GM12865 (cell line): ENCODE measurements at places on chromosomes 7 and 10.

- peak; percentile 28 for DNase-seq
These were observed 160.9 kb downstream of the REEP3 start for GRCh38 chr10:63681993-63682697.

- no peak for DNase-seq
These were observed 126.2 kb upstream of the NRP1 start for GRCh38 chr10:33460505-33461294.

DNA sequence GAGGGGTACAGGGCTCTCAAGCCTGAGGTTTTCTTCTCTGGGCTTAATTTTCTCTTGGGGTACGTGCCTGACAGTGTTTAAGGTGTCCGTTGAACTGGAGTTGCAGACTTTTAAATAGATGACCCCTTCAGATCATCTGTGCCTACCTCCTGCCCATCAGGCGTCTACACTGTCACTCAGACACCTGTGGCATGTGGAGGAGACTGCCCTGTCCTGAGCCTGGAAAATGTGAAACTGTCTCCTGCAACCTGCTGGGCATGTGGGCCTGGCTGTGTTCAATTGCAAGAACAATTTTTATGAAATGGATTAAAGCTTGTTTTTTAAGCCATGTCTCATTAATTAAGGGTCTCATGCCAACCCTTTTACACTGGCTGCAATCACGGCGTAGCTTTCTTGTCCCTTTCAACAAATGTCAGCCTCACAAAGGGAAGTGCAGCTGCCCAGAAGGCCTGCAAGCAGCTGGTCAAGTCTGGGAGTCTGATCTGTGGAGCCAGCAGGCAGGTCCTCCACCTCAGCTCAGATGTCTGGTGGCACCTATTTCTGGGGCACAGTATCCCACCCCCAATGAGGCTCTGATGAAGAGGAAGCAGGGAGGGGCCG lies 8.8 kb downstream of the ATP5MF start:
- no peak for DNase-seq

GRCh38 chr10:132646443-132647097 lies 109.0 kb downstream of the INPP5A start:
- DNase-seq = no peak

DNA sequence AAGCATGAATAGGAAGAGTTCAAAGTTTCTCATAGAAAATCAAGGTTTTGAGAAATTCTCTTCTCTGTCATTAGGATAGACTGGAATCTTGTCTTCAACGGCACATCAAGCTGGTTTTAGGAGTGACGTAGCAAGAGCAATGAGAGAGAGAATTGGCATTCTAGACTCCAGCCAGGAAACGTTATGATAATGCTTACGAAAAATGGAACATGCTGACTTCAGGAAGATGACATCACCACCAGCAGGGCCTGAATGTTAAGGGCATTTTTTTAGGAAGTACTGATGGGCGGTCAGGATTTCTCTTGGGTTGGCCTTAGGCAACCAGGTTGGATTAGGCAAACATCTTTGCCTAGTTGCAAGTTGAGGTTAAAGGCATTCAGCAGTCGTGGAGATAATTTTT lies 213.2 kb upstream of the CTBP2 start:
- no peak for DNase-seq

GRCh38 chr10:48249763-48250351 lies 24.6 kb downstream of the FRMPD2 start:
- no peak for DNase-seq

DNA sequence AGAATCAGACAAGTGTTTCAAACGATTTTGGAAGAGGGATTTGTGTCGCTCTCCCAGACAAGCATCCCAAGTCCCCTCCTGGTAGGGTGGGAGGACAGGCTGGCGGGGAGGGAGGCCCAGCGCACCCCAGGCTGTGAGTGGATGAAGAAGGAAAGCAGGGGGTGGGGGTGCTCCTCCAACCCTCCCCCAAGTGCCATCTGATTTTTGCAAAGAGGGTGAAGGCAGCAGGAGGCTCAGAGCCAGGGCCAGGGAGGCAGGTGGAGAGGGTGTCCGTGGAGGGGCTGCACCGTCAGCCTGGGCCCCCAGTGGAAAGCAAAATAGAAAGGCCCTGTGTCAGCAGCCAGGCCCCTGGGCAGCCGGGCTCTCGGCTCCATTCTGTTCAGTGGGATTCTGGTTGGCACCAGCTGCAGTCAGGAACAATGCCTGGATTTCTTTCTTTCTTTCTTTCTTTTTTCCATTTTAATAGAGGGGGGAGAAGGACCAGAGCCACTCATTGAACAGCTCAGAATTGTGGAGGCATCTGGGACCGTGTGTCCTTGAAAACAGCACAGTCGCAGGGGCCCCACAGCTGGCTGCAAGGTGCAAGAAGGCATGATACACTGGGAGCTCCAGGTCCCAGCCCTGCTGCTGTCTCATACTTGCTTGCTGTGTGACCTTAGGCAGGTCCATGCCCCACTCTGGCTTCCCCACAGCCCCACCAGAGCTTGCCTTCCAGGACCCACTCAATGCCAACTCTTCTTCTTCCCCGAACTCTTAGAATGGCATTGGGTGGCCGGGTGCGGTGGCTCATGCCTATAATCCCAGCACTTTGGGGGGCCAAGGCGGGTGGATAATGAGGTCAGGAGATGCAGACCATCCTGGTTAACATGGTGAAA lies 7.1 kb upstream of the ZMIZ1 start:
- DNase-seq = no peak

- no peak for DNase-seq
These were observed 102.5 kb downstream of the SAMD9 start for GRCh38 chr7:93015101-93015778.

DNA sequence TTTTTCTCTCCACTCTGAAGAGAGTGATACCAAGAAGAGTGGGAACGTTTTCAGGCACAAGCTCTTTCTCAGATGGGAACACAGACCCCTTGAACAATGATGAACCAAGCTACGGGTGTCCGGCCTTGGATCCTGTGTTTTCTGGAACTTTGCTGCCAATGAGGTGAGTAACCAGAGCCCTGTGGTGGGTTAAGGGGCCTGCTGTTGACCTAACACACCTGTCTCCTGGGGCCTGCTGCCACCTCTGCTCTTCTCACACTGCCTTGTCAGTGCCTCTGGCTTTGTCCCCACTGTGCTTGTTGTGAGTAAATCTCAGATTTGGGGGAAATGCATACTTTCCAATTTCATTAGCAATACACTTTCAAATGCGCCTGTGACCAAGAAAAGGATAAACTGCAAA lies 1.4 kb upstream of the PKD1L1 start:
- DNase-seq = no peak

DNA sequence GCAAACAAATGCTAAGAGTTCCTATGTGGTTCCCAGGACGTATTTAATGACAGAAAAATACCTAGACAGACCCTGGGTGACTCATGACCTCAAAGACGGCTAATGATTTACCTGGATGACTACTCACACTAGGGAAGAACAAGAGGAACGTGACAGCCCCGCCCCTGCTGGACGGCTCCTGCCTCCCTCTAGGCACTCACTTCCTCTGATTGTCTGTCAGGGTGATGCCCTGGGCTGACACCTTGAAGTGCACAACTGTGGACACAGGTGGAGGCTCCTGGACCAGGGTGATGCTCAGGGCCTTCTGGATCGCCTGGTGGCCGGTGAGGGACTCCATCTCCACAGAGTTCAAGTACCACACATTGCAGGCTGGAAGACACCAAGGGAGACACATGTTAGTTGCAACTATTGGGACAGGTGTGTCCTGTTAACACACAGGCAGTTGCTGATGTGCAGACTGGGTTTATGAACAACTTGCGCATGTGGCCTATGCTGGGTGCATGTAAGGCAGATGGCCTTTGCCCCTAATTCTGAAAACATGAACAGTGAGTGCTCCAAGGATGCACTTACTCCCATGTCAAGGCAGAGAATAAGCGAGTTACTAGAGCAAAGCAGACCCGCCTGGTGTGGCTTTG lies 298.3 kb downstream of the TNS3 start:
- no peak for DNase-seq

DNA sequence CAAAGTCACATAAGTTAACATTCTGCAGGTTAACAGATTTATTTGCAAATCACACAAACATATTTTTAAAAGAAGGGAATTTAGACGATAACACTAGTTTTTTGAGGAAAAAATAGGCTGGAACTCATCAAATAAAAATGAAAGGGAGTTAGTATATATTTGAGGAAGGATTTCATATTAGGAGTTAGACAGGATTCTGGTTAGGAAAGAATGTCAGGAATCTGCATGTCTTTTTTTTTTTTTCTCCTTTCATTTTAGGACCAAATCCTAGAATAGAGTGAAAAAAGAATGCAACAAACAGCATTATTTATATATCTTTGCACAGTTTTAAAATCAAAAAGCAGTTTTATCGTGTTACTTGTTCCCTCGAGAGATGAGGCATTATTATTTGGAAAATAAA lies 8.9 kb upstream of the TRDMT1 start:
- no peak for DNase-seq

DNA sequence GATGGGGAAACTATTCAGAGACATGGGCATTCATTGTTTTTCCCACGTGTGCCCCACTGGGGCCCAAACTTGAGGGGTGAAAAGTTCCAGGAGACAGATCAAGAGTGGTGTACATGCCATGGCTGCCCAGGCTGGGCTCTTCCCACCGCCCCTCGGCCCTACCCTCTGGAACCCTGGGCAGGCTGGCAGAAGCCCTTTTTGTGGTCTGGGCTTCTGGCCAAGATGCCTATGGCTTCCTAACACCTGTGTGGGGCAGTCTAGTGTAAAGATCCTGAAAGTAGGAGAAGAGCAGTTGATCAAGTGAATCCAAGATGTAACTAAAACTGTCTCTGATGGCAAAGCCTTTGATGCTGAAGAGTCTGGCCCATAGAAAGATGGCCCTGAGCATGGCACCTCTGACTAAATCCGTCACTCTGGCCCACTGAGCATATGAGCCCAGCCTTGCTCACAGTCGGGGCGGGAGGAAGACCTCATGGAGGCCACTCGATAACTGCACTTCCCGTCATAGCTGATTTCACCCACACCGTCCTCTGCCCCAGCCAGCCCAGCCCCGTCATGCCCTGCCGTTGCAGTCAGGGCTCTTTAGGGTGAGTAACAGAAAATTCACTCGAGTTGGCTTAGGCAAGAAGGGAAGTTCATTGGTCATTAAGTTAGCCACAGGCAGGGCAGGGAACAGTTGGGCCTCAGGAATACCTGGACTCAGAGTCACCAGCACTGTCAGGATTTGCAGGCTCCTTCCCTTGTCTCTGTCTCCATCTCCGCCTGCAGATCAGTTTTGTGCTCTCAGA lies 37.9 kb upstream of the MTPAP start:
- DNase-seq = no peak

GRCh38 chr7:55377162-55377817 lies 12.2 kb downstream of the LANCL2 start:
- DNase-seq = no peak

GRCh38 chr10:79025199-79025832 lies 43.5 kb upstream of the ZMIZ1 start:
- no peak for DNase-seq

DNA sequence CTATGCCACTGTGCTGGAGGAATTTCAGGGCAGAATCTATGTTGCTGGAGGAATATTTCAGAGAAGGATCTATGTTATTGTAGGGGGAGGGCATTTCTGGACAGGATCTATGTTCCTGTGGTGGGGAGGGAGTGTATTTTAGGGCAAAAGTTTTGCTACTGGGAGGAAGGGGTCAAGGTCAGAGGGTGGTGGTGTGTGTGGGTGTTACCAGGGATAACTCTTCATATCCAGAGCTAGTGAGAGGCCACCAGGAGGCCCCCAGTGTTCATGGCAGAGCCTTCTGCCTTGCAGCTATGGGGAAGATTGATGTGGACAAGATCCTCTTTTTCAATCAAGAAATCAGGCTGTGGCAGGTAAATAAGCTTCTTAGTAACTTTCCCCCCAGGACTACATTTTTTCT lies 2.0 kb upstream of the STRA8 start:
- DNase-seq = no peak

DNA sequence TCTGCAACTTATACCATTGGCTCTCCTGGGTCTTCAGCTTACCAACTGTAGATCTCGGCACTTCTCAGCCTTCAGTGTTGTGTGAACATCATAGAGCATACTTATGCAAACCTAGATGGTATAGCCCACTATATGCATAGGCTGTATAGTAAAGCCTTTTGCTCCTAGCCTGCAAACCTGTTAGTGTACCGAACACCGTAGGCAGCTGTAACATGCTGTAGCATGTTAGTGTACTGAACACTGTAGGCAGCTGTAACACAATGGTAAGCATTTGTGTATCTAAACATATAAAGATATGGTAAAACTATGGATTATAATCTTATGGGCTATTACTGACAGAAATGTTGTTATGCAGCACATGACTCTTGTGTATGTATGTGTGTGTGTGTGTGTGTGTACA lies 256.9 kb downstream of the WDR11 start:
- DNase-seq = no peak

DNA sequence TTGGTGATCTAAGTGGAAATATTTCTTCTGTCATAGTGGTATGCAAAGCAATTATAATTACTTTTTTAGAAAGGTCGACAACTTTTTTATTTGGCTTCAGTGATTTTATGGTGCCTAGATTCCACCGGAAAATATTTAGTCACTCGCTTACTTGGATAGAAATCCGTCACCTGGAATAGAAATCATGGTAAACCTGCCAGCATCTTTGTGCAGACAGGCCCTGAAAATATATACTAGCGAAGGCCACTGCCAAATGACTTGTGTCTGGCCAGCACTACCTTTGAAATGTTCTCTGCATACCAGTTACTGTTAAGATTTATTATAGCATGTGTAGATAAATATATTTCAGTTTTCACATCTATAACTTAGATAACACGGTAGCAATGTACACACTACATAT lies 226.4 kb downstream of the AGMO start:
- no peak for DNase-seq

DNA sequence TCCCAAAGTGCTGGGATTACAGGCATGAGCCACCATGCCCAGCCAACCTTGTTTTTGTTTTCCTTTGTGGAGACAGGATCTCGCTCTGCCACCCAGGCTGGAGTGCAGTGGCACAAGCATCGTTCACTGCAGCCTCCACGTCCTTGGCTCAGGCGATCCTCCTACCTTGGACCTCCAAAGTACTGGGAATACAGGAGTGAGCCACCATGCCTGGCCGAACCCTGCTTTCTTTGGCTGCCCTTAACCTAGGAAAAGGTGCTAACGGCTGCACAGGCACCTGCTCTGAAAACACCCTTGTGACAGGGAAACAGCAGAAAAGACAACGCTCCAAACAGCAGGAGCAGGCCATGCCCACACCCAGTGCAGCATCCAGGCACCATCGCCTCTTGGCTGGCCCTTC lies 71.9 kb downstream of the OAT start:
- no peak for DNase-seq

- no peak for DNase-seq
These were observed 154.3 kb downstream of the ZNF248 start for GRCh38 chr10:37703114-37703513.

DNA sequence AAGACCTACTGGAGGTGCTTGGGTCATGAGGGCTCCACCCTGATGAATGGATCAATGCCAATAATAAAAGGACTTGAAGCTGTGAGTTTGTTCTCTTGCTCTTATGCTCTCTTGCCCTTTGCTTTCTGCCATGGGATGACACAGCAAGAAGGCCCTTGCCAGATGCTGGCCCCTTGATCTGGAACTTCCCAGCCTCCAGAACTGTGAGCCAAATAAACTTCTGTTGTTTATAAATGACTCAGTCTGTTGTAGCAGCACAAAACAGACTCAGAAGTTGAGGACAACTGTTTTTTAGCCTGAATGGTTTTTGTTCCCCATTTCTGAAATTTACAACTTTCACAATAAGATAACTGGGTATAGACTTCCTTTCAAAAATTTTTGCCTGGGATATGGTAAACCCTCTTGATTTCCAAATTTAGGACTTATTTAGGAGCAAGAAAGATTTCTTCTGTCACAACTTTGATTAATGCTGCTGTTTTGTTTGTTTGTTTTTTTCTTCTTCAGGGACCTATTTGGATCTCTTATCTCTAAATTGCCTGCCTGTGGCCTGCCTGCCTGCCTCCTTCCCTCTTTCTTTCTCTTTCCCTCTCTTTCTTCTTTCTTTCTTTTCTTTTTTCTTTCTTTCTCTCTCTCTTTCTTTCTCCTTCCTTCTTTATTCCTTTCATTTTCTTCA lies 12.1 kb downstream of the ENTPD1 start:
- DNase-seq = peak; percentile 88
